ENCODE measurements at places on chromosomes 13 and 19.

- DNase-seq, result no peak
Observed at GRCh38 chr13:49400755-49401659, 42.9 kb downstream of the CAB39L start.

DNA sequence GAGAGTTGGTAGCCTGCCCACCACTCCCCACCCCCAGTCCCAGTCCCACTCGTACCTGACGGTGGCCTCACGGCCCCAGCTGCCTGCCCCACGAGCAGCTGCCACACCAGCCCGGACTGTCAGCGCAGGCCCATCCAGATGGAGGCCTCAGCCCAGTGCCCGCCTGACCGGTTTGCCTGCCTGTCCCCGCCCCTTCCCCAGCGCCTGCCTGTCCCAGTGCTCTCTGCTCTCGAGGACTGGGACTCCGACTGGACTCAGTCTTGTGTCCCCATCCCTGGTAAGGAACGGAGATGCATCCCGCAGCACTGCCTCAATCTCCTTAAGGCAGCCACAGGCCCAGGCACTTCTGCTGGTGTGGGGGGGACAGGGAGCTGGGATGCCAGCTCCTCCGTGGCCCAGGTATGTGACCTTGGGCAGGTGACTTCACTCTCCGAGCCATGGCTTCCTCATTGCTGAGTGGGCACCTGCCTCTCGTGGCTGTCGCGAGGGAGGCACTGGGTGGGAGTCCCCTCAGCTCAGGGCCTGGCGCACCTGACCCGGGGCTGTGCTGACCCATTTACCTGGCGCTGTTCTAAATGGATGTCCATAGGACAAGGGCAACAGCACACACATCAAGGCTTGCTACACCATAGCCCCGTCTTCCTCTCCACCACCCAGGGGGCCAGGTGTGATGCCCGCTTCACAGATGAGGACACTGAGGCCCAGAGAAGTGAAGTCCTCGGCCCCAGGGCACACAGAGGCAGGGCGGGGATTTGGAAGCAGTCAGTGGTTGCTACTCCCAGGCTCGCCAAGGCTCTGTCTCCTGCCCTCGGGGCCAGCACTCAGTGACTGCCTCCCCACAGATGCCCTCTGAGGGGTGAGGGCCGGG lies at the start of gene NKPD1:
Gene NKPD1, minus strand, starts transcription at position 113 of the 868 bp plus-strand sequence. CDS start 832 bp downstream, outside the sequence.
- DNase-seq, result no peak

DNA sequence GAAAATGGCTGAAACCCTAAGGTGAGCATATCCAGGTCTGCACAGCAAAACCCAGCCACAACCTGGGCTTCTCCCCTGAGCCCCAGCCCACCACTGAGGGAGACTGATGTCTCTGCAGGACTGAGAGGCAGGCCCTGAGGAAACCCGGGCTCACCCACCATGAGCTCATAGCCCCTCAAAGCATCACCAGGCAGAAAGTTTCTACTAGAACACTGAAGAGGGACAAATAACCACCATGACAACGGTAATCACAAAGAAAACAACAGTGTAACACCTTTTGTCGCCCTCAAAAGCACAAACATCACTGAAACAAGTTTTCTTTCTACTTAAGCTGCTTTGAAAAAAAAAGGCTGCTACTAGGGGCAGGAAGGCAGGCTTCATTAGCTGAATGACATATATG lies 29.8 kb downstream of the TSHZ3 start:
- DNase-seq, result no peak

- peak; percentile 46 for DNase-seq
Observed at GRCh38 chr19:58001895-58002369, 688 bp downstream of the ZNF606 start.

DNA sequence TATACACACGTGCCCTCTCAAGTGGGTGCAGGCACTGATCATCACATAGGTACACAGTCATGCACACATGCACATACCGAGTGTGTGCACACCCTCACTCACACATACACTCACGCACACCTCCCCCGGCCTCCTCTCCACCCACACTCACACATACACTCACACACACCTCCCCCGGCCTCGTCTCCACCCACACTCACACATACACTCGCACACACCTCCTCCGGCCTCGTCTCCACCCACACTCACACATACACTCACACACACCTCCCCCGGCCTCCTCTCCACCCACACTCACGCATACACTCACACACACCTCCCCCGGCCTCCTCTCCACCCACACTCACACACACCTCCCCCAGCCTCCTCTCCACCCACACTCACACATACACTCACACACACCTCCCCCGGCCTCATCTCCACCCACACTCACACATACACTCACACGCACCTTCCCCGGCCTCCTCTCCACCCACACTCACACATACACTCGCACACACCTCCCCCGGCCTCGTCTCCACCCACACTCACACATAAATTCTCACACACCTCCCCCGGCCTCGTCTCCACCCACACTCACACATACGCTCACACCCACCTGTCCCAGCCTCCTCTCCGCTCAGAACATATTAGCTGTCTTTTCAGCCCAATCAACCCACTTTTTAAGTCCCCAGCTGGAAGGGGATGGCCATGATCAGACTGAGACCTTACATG lies 105.2 kb upstream of the VSTM2B start:
- DNase-seq, result no peak

DNA sequence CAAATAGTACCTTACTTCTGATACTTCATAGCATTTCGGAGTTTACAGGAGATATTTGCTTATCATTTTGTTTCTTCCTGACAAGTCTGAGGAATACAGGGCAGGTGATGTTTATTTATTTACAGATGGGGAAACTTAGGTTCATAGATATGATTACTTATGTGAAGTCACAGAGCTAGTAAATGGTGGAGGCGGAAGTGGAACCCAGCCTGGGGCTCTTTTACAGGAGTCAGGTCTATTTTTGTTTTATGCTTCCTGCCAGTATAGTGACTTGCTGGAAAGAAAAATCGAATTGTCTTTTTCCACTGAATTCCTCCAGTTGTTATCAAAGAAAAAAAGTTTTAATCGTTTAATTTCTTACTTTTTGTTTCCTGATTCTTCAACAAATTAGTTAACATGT lies 66.5 kb downstream of the DGKH start:
- no peak for DNase-seq

- DNase-seq, result no peak
Observed at GRCh38 chr13:27168086-27168485, 3.5 kb downstream of the USP12 start.
